ENCODE measurements at places on chromosomes 12 and 14.
A peak's percentile ranks its signal among the peaks of the same experiment; 100 is the strongest.

GRCh38 chr12:116133149-116133548 lies 144.3 kb downstream of the MED13L start:
- no peak for DNase-seq

DNA sequence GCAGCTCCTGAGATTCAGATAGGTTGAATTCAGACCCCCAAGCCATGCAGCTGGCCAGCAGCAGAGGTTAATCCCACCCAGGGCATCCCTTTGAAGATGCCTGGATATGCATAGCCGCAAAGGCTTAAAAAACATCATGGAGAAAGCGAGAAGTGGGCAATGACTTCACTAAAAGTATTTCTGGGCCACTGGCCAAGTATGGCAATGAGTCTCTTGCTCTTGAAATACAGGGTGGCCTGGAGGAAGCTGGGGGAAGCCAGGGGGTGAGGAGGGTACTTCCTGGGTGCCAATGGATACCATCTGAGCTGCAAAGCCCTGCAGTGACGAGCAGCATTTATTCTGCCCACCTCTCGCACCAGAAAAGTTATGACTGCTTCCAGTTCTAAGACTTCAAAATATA lies 539.3 kb upstream of the TBX3 start:
- DNase-seq: no peak

GRCh38 chr12:90301561-90302133 lies 593.0 kb upstream of the ATP2B1 start:
- DNase-seq: no peak

DNA sequence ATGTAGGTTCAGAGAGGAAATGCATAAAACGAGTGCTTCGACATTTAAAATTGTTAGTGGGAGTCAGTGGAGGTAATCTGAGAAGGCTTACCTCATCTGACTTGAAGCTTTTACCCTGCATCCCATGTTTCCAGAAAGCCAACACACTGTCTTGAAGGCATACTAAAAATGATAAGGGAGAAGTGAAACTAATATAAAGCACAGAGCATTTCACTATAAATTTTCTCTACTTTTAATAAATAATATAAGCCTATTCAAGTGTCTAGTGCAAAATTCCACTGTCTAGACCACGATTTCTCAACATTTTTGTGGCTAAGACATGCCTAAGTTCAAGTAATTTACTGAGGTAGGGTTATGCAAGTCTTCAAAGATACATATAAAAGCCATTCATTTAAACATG lies 29.1 kb upstream of the CDKL1 start:
- no peak for DNase-seq

- DNase-seq: no peak
Measured at GRCh38 chr12:45165284-45165683, 50.6 kb upstream of the ANO6 start.

DNA sequence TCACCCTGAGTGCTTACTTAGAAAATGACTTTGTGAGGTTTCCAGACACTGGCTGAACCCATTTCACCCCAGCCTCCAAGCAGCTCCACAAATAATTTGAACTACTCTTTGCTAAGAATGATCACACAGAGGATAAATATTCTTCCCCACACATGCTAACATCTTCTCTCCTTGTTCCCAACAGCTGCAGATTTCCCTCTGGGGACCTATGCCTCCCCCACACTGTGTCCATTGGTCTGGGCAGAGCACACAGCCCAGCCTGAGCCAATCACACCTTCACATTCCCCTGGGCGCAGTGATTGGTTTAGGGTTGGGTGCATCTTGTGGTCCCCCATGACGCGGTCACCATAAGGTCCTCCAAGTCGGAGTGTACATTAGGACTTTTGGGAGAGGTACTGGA lies 6.9 kb downstream of the SDR9C7 start:
- no peak for DNase-seq

- DNase-seq: no peak
Measured at GRCh38 chr14:85187521-85187920, 342.4 kb upstream of the FLRT2 start.

- no peak for DNase-seq
Measured at GRCh38 chr12:41122894-41123293, 65.2 kb upstream of the PDZRN4 start.

DNA sequence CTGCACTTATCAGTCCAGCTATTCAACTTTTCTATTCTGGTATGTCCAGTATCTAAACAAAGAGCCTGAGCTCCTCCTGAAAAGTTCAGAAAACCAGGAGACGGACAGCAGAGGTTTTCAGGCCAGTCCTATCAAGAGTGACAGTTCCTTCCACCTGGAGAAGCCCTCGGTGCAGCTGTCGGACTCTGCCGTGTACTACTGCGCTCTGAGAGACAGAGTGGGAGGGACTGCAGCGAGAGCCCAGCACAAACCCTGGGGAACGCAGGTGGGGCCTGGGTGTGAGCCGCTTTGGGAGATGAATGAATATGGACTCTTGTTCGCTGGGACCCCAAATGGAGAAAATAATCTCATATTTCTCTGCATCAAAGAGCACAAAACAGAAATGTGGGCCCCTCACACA lies 329.8 kb upstream of the OR4E1 start:
- no peak for DNase-seq

DNA sequence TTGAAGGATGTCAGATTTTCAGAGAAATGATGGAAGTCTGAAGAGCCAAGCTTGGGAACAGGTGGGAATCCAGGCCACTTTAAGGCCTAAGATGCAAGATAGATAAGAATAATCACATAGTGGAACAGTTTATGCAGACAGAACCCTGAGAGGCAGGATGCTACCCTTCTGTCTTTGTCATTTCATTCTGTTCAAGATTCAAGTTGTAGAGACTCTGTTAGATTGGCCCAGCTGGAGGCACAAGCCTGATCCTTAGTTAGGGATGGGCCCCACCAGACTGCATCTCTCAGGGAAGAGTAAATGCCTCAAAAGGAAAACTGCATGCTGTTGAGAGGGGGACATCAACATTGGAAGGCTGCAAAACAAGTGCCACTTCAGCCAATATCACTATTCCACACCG lies 287.0 kb downstream of the PCNX1 start:
- no peak for DNase-seq

- peak; percentile 47 for DNase-seq
Measured at GRCh38 chr12:69935651-69936100, 110.6 kb downstream of the MYRFL start.
